ENCODE measurements at places on chromosomes 3 and 15. TPM values are rescaled to one million over a fixed set of nuclear protein-coding genes. Genes with fewer than 3 reads are reported as not detected.

GRCh38 chr3:102095383-102095782 lies 246.1 kb downstream of the NFKBIZ start:
- H3K27ac ChIP-seq, result no peak overlapping the region
- no peak for DNase-seq
- no peak overlapping the region for H3K4me3 ChIP-seq

Gene KNG1
- 0.17 TPM for total RNA-seq

Gene VIPR1
- total RNA-seq, result 1.7 TPM

DNA sequence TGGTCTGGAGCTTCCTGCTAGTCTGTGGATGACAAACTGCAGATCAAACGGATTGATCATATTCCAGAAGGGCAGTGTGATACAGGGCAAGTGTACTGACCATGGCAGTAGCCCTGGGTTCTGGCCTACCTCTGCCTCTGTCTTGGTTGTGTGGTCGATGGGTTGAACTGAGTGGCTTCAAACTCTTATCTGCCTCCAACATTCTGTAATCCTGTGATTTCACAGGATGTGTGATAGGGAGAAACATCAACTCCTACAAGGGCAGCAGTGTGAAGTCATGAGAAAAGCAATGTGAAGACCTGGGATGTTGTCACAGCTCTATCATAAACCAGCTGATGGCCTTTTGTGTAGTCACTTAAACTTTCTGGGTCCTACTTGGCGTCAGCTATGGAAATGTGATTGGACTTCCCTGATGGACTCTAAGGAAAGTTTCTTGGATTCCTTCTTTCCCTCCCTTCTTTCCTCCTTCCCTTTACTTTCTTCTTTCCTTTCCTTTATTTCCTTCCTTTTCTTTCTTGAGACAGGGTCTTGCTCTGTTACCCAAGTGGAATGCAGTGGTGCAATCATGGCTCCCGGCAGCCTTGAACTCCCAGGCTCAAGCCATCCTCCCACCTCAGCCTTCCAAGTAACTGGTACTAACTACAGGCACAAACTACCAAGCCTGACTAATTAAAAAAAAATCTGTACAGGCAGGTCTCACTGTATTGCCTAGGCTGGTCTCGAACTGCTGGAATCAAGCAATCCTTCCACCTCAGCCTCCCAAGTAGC lies 114.8 kb downstream of the BBX start:
- peaks cover 6% of the 10 kb centered on the region for H3K4me1 ChIP-seq
- H3K27me3 ChIP-seq, result no peaks in the 10 kb centered on the region
- no peak overlapping the region for H3K27ac ChIP-seq
- no peaks in the 10 kb centered on the region for H3K36me3 ChIP-seq
- no peak for DNase-seq
- no peak overlapping the region for H3K4me3 ChIP-seq

GRCh38 chr15:58479941-58480340 lies 48.1 kb downstream of the LIPC start:
- no peaks in the 10 kb centered on the region for H3K27me3 ChIP-seq
- no peak for DNase-seq
- no peak overlapping the region for H3K27ac ChIP-seq
- no peaks in the 10 kb centered on the region for H3K36me3 ChIP-seq
- H3K4me3 ChIP-seq, result no peak overlapping the region
- peaks cover 19% of the 10 kb centered on the region for H3K4me1 ChIP-seq

Gene BNC1
- total RNA-seq, result 0.19 TPM

GRCh38 chr15:39595338-39596221 lies 14.7 kb downstream of the THBS1 start:
- H3K27ac ChIP-seq, result no peak overlapping the region
- no peak for DNase-seq
- no peak overlapping the region for H3K4me3 ChIP-seq
- H3K27me3 ChIP-seq, result no peaks in the 10 kb centered on the region
- peaks cover 27% of the 10 kb centered on the region for H3K36me3 ChIP-seq

DNA sequence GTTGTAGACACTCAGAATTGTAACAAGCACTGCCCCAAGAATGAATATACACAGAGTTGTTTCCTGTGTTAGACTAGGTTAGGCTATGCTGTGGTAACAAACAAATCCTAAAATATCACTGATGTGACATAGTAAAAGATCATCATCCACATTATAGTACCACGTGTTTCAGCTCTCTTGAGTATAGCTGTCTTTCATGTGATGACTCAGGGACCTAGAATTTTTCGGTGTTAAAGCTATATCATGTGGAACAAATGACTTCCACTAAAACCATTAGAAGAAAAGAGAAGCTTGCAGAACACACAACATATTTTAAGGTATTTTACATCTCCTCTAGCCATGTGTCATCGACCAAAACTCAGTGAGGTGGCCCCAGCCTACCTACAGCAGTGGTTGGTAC lies 307.9 kb upstream of the RBMS3 start:
- H3K4me3 ChIP-seq, result no peak overlapping the region
- DNase-seq, result no peak
- no peak overlapping the region for H3K27ac ChIP-seq
- H3K4me1 ChIP-seq, result no peaks in the 10 kb centered on the region
- H3K27me3 ChIP-seq, result no peaks in the 10 kb centered on the region
- no peaks in the 10 kb centered on the region for H3K36me3 ChIP-seq

DNA sequence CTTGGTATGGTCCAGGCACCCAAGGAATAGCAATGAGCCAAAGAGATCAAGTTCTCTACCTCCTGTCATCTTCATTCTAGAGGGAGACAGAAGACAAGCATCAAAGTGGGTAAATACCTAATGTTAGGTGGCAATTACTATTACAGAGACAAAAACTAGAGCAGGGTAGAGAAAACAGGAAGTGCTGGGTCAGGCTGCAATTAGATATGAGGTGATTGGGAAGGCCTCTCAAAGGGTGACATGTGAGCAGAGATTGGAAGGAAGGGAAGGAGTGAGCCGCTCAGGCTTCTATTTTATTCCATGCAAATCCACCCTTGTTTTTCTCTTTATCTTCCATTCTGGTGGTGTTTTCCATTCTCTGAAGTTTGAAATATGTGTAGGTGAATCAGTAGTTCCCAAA lies 37.4 kb downstream of the EBLN2 start:
- H3K4me3 ChIP-seq, result no peak overlapping the region
- H3K4me1 ChIP-seq, result peaks cover 11% of the 10 kb centered on the region
- no peaks in the 10 kb centered on the region for H3K36me3 ChIP-seq
- H3K27ac ChIP-seq, result no peak overlapping the region
- no peak for DNase-seq

- no peaks in the 10 kb centered on the region for H3K27me3 ChIP-seq
- H3K27ac ChIP-seq, result no peak overlapping the region
- DNase-seq, result no peak
These were observed 13.9 kb downstream of the SEC61A1 start for GRCh38 chr3:128066114-128066513.

GRCh38 chr3:187777331-187777941 lies 32.2 kb upstream of the BCL6 start:
- H3K36me3 ChIP-seq, result no peaks in the 10 kb centered on the region
- no peaks in the 10 kb centered on the region for H3K27me3 ChIP-seq
- no peak overlapping the region for H3K4me3 ChIP-seq
- DNase-seq, result no peak
- H3K4me1 ChIP-seq, result peaks cover 3% of the 10 kb centered on the region

DNA sequence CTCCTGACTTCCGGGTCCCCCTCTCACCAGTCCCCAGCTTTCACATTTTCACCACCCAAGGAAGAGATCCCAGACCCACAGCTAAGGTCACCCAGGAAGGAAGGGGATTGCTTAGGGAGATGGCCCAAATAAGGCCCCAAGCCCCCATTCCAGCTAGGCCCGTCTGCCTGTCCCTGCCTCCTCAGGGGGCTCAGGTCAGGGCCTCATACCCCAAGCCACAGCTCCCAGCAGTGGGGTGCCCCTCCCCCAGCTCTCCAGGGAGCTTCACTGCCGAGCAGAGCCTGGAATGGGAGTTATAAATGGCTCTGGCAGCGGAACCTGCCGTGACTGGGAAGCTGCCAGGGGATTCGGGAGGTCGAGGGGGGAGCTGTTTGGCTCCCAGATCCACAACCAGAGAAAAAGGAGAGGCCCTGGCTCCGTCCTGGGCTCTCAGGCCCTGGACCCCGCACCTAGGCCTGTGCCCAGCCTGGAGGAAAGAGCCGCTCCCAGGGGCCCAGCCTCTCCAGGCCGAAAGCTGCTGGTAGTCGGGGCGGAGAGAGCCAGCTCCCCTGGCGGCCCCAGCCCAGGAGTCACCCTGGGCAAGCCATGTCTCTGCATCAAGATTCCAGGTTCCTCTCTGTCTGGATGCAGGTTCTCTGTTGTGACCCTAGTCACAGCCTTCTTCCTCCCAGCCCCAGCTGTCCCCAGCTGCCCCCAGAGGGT lies 550 bp downstream of the CCDC9B start:
- peak; percentile 94 for DNase-seq
- peaks cover 88% of the 10 kb centered on the region for H3K4me1 ChIP-seq
- peaks cover 11% of the 10 kb centered on the region for H3K36me3 ChIP-seq
- H3K27ac ChIP-seq, result peak overlapping the region; percentile 100

Gene GUCA1C
- total RNA-seq, result 11.2 TPM

DNA sequence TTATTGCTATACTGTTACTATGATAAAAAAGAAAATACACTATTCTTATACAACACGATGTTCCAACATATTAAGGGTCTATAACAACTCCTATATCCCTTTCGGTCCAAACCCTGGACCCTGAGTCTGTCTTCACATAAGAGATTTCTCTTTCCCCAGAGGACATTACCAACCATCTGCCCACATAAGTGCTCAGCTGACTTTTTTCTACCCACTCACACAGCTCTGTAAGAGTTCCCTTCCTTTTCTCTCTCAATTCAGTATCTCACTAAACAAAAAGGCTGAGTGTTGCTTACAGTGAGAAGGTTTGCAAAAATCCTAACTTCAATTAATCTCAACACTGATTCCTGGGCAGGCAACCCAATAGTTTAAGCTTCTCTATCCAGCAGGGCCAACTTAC lies 30.5 kb downstream of the ITGB5 start:
- H3K4me3 ChIP-seq, result no peak overlapping the region
- H3K4me1 ChIP-seq, result peaks cover 49% of the 10 kb centered on the region
- H3K27me3 ChIP-seq, result no peaks in the 10 kb centered on the region

GRCh38 chr15:86229306-86229705 lies 149.6 kb downstream of the AGBL1 start:
- H3K36me3 ChIP-seq, result no peaks in the 10 kb centered on the region
- peaks cover 5% of the 10 kb centered on the region for H3K27me3 ChIP-seq
- H3K4me1 ChIP-seq, result peaks cover 2% of the 10 kb centered on the region
- H3K27ac ChIP-seq, result no peak overlapping the region
- H3K4me3 ChIP-seq, result no peak overlapping the region

- no peak for DNase-seq
- no peaks in the 10 kb centered on the region for H3K27me3 ChIP-seq
- H3K4me1 ChIP-seq, result peaks cover 21% of the 10 kb centered on the region
- peaks cover 3% of the 10 kb centered on the region for H3K36me3 ChIP-seq
These were observed 23.9 kb downstream of the FBXO22 start for GRCh38 chr15:75927601-75928000.

DNA sequence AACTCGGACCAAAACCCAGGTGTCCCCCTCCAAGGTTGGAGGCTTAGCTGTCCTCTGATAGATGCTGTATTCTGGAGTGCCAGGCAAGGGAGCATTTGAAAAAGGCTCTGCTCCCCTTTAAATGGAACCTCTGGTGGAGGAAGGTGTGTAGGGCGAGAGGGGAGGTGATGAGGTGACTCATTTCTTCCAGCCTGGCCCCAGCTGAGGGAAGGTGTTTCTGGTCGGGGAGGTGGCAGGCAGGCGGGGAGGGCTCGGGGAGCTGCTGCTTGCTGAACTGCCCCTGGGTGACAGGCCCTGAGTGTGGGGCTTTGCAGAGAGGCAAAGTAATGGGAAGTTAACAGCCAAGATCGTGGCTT lies 18.8 kb downstream of the PSTPIP1 start:
- H3K4me3 ChIP-seq, result no peak overlapping the region
- H3K4me1 ChIP-seq, result no peaks in the 10 kb centered on the region
- H3K27ac ChIP-seq, result peak overlapping the region; percentile 77

Gene CTXN2
- not detected for total RNA-seq

GRCh38 chr3:144032531-144033239 lies 61.1 kb downstream of the DIPK2A start:
- no peaks in the 10 kb centered on the region for H3K36me3 ChIP-seq
- DNase-seq, result no peak
- H3K27ac ChIP-seq, result no peak overlapping the region
- H3K4me3 ChIP-seq, result no peak overlapping the region
- no peaks in the 10 kb centered on the region for H3K27me3 ChIP-seq

GRCh38 chr3:52176951-52177700 lies 20.8 kb upstream of the ALAS1 start:
- no peak for DNase-seq
- H3K4me3 ChIP-seq, result no peak overlapping the region
- no peaks in the 10 kb centered on the region for H3K27me3 ChIP-seq
- no peaks in the 10 kb centered on the region for H3K4me1 ChIP-seq
- no peaks in the 10 kb centered on the region for H3K36me3 ChIP-seq

Gene MAP6D1
- 2.5 TPM for total RNA-seq

DNA sequence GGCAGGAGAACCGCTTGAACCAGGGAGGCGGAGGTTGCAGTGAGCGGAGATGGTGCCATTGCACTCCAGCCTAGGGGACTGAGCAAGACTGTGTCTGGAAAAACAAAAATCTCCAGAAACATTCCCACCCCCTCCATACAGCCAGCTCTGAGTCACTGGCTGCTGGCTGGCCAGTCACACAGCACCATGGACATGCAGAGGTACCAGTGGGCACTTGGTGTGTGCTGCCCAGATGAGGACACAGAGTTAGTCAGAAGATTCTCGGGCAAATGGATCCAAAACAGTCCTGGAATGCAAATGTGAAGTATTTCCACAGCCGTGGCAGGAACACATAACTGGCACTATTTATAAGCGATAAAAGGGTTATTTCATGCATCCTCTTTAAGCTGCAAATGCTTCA lies 44.6 kb downstream of the BDH1 start:
- H3K4me1 ChIP-seq, result peaks cover 5% of the 10 kb centered on the region
- no peak overlapping the region for H3K27ac ChIP-seq
- no peaks in the 10 kb centered on the region for H3K36me3 ChIP-seq
- DNase-seq, result no peak
- H3K4me3 ChIP-seq, result no peak overlapping the region
- no peaks in the 10 kb centered on the region for H3K27me3 ChIP-seq

DNA sequence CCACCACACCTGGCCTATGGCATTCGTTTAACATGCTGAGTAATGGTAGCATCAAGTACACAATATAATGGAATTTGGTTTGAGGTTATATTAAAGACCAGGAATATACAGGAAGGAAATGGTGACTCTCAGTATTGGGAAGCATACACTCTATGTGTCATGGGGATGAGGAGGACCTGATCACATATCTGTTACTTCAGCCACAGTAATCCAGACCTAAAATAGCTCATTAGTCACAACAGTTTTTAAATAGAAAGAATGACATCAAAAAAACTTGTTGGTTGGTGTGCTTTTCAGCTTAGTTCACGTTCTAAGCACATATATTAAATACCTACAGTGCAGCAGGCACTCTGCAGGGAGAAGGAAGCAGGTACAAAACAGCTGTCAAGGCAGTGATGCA lies 52.5 kb upstream of the ATP2C1 start:
- H3K4me3 ChIP-seq, result no peak overlapping the region
- H3K27ac ChIP-seq, result no peak overlapping the region
- no peaks in the 10 kb centered on the region for H3K27me3 ChIP-seq
- peaks cover 20% of the 10 kb centered on the region for H3K4me1 ChIP-seq
- no peaks in the 10 kb centered on the region for H3K36me3 ChIP-seq
- DNase-seq, result no peak

All from heart left ventricle (tissue), 16 donors.